M059J (cell line): ENCODE measurements at places on chromosomes 2 and 18. TPM values are rescaled to one million over a fixed set of nuclear protein-coding genes. Genes with fewer than 3 reads are reported as not detected.

NOSTRIN gene
- 0.22 TPM in 1 of 2 replicates, not detected in the other for total RNA-seq

FAHD2A gene
- 25.7 and 32.3 TPM in 2 replicates for total RNA-seq

RBKS gene
- total RNA-seq: 3.2 and 4.9 TPM in 2 replicates

KDSR gene
- 42.7 and 57.8 TPM in 2 replicates for total RNA-seq

GREB1L gene
- total RNA-seq: 3.9 and 8.9 TPM in 2 replicates

MOCOS gene
- total RNA-seq: 3.2 and 10.2 TPM in 2 replicates

LONRF2 gene
- total RNA-seq: 0.10 TPM in 1 of 2 replicates, not detected in the other

- peak; percentile 52 for DNase-seq
These were observed at the start of gene ANKRD29 for GRCh38 chr18:23662309-23663263. Gene ANKRD29 (minus strand): TSS chr18:23662911. CDS start chr18:23662730, 181 bp downstream.

- no peak for DNase-seq
These were observed 330.6 kb upstream of the SKOR2 start for GRCh38 chr18:47582093-47582492.

DNA sequence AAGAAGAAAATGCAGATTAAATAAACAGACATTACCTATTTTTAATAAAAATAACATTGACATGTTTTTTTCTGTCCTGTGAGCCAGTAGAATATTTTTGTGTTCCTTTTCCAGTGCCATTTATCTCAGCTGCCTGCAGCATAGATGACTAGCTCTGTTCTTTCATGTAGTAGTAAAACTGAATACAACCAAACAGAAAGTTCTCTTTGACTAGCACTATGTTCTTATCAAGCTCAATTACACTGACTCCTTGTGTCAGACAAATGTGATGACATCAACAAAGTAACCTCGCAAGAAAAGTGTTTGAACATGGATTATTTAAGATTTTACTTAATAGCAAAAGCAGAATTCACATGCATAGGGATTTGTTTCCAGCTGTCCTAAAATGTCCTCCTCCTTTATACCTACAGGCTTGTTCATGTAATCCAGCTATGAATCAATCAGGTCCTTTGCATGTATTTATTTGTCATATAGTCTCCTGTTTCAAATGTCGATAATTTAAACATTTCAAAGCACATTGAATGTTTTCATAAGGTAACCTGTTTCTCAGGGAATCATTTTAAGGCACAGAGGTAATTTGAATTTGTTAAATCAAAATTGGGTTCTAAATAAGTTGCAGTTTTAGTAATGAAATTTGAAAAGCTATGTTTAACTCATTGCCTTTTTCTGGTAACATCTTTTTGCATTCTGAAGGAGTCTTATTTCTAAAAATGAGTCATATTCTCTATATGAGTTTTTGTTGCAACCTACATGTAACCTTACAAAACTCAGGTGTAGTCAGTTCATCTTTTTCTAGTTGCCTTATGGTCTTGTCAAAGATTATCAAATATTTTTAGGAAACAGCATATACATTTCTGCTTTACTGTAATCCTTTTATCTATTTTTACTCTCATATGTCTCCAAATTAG is 215.3 kb upstream of the GULP1 start:
- no peak for DNase-seq

DNA sequence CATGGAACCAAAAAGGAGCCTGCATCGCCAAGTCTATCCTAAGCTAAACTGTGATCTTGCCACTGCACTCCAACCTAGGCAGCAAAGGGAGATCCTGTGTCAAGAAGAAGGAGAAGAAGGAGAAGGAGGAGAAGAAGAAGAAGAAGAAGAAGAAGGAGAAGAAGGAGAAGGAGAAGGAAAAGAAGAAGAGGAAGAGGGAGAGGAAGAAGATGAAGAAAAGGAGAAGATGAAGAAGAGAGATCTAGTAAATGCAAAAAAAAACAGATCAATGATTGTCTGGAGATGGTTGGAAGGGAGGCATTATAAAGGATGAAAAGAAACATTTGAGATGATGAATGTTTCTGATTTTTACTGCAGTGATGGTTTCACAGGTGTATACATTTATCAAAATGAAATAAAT is 1629.0 kb upstream of the PIK3C3 start:
- DNase-seq: no peak

DNA sequence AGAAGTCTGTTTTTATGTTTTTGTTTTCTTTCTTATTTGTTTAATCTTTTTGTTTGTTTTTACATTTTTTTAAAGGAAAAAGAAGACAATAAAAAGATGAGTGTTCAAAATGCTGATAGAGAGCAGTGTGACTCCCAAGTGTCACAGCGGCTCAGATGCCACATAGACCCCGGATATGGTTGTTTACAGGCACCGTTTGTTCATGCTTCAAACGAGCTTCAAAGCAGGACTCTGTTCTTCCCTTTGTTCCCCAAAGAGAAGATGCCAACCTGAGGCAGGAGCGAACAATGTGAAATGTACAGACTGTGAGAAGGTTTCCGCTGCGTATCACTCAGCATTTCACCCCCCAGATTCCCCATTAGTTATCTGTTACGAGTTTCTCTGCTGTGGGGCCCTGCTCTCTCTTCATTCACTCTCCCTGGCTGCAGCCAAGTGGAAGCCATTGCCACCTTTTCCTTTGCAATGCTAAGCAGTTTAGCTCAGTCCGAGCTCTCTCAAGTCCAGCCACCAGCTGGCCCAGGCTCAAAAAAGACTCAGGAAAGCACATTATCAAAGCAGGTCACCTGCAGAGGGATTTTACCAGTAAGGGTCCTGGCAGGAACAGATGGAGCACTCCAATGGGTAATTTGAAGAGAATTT is 36.4 kb upstream of the PHLPP1 start:
- no peak for DNase-seq

- no peak for DNase-seq
These were observed 24.1 kb upstream of the OTOS start for GRCh38 chr2:240164586-240164985.

- DNase-seq: no peak
These were observed 5.5 kb upstream of the HNRNPA3 start for GRCh38 chr2:177207101-177207500.

DNA sequence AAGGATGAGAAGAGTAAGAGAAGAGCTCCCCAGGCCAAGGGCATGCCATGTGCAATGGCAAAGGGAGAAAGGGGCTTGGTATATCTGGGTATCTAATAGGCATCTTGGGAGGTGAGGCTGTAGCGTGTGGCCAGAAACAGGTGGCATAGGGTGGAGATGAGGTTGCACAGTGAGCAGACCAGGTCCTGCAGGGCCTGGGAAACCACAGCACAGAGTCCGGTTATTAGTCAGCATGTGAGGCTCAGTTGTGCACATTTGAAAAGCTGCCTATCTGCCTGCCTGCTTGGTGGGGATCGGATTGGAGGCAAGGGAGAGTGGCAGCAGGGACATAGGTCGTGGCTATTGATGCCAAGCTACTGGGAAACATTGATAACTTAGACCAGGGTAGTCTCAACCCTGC is 190.6 kb downstream of the TPGS2 start:
- no peak for DNase-seq

- DNase-seq: no peak
These were observed 18.0 kb downstream of the KCNE4 start for GRCh38 chr2:223069988-223070387.

DNA sequence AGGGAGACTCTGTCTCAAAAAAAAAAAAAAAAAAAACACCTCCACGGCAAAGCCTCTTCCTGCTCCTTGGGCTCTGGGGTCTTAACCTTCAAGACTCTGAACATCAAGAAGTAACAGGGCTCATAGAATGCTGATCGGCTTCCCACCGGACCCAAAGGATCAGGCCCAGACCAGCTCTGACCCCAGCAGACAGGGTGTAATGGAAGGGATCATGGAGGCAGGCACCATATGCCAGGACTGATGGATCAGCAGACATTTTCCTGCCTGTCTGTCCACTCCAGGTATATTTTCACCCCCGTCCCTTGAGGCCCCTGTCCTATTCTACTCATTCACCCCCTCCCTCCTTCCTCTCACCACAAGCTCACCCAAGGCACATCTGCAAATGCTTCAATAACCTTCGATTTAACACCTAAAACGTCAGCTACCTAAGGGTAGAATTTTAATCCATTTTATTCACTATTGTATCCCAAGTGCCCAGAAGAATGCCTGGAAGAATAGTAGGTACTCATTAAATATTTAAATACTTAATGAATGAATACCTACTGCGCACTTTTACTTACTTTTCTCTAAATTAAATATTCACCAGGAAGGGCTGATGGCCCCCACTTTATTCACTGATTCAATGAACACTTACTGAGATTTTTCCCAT is 4.6 kb upstream of the SPEG start:
- no peak for DNase-seq

DNA sequence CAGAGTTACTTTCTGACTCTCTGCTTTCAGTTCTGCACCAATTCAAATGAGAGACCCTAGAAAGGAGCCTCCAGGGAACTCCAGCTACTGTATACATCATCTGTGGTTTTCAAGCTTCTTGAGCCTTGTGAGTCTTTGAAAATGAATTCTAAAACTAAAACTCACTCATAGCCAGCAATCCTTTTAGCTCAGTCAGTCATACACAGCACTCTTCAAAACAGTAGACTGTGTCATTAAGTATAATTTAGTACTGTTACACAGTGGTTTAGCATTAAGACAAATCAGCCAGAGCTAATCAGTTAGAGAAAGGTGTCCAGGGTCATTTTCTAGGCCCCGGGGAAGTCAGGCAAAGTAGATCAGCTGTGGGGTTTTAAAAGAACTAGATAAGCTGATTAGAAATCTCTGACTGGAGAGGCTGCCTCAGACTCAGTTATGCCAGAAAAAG is 322.1 kb upstream of the THUMPD2 start:
- peak; percentile 88 for DNase-seq

- DNase-seq: no peak
These were observed 6.5 kb downstream of the CNDP1 start for GRCh38 chr18:74540652-74541421.

- no peak for DNase-seq
These were observed 8.4 kb upstream of the ANXA4 start for GRCh38 chr2:69733342-69734034.

DNA sequence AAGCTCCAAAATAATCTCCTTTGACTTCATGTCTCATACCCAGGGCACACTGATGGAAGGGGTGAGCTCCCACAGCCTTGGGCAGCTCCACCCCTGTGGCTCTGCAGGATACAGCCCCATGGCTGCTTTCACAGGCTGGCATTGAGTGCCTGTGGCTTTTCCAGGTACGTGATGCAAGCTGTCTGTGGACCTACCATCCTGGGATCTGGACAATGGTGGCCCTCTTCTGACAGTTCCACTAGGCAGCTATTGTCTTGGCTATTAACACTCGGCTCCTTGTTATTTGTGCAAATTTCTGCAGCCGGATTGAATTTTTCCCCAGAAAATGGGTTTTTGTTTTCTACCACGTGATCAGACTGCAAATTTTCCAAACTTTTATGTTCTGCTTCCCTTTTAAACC is 634.2 kb downstream of the TSN start:
- DNase-seq: no peak

- no peak for DNase-seq
These were observed 25.7 kb downstream of the PXDN start for GRCh38 chr2:1718339-1719220.

DNA sequence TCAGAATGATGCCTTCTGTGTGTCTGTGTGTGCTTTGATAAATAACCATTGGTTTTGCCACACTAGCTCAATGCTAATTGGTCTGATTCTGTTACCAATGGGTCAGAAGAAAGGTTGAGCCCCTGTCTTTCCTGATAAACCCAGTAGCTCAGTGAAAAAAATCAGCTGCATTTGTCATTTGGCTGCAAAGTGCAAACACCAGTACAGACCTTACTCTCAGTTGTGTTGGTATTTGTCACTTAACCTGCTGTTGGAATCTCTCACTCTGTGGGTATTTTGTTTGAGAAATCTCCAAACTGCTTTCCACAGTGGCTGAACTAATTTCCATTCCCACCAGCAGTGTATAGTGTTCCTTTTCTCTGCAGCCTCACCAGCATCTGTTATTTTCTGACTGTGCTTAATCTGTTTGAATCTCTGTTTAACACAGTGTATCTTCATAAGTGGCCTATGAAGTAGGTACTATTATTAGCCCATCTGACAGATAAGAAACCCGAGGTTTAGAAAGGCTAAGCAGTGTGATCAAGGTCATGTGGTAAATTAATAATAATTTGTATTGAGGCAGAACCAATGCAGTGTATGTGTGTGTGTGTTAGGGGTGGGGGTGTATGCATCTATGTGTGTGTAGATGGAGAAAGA is 26.7 kb downstream of the LIMS1 start:
- no peak for DNase-seq

DNA sequence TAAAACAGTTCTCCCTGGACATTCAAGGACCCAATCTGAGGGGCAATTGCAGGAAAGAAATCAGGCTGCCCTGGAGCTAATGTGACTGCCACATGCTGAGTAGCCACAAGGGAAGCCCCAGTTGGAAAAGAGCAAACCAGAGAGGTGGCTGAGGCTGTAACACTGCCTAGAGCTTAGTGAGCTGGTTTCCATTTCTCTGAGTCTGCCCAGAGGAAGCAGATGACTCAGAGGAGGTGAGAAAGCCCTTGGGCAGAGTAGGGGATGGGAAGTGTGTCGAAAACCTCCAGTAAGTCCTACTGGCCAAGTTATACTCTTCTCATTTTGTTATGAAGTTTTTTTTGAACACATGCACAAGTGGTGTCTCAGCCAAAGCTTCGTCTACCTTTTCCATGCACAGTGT is 753.0 kb downstream of the CNTNAP5 start:
- peak; percentile 94 for DNase-seq

GRCh38 chr2:12501469-12502158 is 215.1 kb upstream of the TRIB2 start:
- DNase-seq: peak; percentile 25

DNA sequence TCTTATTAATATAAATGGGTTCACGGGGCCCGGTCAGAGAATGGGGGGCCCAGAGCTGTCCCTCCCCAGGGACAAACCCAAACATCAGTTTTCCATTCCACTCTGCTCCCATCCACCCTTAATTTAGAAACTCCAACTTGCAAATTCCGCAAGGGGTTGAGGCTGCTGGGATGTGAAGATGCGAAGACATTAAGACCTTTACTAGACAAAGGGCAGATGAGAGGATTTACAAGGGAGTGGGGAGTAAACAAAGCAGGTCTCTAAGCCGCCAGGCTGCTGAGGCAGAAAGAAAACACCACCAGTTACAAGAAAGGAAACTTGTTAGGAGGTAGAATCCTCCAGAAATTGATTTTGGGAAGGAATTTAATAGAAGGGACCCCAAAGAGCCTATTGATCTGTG is 33.1 kb downstream of the MARCO start:
- DNase-seq: no peak

DNA sequence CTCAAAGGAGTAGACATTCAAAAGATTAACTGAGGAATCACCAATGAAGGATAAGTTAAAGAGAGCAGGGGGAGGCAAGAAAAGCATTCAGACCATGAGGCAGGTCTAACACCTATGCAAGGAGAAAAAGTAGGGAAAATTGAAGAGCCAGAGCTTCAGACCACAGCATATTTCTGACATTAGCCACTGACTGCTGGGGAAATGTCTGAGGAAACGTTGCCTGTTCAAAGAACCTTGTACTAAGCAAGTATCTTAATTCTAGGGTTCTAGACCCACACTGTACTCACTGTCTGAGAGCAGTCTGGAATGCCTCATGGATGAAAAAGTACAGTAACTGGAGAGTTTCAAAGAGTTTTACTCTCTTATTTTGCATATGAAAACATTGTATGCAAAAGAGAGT is 39.5 kb upstream of the TFPI start:
- peak; percentile 46 for DNase-seq

DNA sequence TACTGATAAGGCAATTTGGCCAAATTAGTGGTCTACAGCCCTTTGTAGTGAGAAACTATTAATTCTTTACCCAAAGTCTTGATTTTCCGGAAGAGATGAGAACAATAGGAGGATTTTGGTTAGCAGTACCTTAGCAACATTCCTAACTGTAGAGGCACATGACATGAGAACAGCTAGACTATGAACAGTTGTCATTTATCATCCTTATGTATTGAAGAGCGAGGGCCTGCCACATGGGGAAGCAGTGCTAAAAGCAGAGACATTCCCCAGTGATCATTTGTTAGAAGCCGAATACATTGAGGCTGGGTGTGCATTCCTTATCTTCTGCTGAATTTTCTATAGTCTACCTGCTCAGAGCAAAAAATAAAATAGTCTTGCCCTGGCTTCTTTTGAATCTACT is 65.2 kb downstream of the RBBP8 start:
- no peak for DNase-seq
